ENCODE measurements at places on chromosomes 11 and 22.

GRCh38 chr11:3825473-3826154 lies 15.1 kb downstream of the RHOG start:
- no peak for DNase-seq

GRCh38 chr11:123532131-123532530 lies 102.1 kb downstream of the GRAMD1B start:
- no peak for DNase-seq

GRCh38 chr22:37842015-37842793 lies 1.9 kb downstream of the ANKRD54 start:
- no peak for DNase-seq

DNA sequence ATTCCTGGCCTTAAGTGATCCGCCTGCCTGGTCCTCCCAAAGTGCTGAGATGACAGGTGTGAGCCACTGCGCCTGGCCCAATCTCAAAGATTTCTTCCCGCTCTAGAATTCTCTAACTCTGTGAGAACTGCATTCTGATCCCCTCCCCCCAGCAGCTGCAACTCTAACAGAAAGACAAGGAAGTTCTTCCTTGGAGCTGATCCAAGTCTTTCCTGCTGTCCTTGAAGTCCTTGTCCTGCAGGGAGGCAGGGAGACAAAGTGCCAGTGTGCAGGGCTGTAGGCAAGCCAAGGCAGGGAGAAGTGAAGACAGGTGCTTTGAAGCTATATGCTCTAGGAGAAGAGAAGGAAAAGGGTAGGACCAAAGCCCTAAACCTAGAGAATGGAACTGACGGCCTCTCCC lies 9.5 kb upstream of the GGA1 start:
- DNase-seq: no peak

DNA sequence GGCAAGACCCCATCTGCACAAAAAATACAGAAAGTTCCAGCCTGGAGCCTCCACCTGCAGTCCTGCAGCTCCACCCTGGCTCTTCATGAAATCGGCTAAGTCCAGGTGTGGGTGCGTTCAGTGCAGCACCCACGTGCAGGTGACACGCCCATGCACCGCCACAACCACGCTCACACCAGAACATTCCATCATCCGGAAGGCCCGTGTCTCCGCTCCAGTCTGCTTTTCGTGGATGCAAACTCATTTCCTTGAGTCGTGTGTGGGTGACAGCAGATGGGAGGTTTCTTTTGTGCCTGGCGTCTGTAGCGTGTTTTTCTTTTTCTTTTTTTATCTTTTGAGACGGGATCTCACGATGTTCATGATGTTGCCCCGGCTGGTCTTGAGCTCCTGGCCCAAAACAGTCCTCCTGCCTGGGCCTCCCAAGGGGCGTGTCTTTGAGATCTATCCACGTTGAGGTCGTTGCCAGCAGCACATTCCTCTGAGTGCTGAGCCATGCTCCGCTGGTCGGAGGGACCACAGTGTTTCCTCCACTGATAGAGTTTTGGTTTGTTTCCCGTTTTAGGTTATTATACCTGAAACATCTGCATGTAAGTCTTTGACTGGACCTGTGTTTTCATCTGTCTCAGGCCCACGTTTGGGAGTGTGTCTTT lies 7.2 kb downstream of the PTDSS2 start:
- DNase-seq: peak; percentile 47

DNA sequence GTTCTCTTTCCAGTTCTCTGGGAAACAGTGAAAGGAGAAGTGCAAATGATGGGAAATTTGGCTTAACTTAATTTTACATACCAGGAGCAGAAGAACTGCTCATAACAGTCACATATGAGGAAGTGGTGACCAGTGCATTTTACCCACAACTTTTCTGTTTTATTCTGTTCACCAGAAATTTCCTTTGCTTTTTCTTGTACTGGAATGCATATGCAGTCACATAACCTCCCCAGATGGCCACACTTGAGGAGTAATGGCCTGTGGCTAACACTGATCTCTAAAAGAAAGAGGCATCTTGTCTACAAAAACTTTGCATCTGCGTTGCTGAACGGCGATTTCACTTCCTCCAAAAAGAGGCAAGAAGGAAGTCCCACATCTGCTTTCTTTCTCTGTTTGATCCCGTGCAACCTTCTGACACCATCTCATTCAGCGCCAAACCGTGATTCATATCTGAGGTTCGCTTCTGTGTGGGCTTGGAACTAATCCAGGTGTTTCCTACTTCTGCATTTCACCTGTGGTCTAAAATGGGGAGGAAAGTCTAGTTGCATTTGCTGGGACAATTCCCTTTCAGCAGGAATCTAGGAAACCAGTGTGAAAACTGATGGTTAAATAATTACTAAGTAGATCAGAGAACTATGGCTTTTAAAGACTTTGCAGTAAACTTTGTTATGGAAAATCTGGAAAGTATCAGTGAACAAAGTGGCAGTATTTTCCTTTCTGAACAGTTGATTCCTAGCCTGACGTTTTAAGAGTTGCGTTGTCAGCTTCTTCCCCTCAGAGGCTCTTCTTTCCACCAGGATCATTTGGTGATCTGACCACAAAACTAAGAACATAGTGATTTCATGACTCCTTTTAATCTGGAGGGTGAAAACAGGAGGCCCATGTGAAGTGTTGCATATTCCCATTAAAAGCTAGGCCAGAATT lies 4.2 kb upstream of the MPEG1 start:
- DNase-seq: peak; percentile 27

DNA sequence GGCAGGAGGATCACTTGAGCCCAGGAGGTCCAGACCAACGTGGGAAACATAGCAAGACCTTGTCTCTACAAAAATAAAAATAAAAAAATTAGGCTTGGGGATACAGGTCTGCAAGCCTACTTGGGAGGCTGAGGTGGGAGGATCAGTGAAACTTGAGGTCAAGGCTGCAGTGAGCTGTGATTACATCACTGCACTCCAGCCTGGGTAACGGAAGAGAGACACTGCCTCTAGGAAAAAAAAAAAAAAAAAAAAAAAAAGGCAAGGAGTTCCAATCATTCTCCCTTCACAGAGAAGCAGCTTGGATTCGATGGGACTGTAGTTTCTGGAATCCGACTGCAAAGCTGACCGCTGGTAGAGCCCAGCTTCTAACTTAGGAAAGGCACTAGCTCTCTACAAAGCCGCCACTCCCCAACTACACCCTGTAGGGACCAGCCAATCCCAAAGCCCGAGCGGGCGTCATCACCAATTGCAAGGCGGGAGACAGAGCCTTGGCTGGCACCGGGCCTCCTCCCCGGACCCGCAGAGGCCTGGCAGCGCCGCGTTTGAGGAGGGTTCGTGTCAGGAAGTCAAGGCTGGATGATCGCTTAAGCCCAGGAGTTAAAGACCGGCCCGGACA lies 716 bp upstream of the DDB2 start:
- peak; percentile 96 for DNase-seq

DNA sequence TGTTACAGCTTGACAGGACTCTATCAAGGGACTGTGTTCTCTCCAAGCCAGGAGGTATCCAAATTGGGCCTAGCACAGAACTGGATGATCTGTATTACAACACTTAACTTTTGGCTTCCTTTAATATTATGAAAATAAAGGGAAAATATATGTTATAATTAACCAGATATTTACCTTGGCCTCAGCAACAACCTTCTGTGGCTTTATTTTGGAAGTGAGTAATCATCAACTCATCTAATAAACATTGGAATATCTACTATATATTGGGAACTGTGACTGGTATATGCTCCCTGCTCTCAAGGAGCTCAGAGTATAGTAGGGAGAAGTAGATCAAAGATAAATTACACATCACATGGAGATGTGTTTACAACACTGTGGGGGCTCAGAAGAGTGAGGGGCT lies 352.2 kb downstream of the METTL15 start:
- DNase-seq: no peak

DNA sequence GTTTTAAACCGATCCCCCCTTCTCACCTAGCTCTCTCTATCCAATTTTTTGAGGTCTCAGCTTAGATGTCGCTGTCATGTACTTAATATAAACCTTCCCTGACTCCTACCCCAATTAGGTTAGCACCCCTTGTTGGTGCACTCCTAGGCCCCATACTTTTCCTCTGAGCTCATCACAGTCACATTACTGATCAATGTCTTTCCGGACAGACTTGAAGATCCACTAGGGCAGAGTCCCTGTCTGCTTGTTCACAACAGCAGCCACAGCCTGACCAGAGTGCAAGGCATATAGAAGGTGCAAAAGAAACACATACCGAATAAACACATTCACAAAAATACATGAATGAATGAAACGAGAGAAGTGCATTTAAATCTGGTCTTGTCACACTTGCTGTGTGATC lies 261.0 kb upstream of the NARS2 start:
- DNase-seq: no peak

DNA sequence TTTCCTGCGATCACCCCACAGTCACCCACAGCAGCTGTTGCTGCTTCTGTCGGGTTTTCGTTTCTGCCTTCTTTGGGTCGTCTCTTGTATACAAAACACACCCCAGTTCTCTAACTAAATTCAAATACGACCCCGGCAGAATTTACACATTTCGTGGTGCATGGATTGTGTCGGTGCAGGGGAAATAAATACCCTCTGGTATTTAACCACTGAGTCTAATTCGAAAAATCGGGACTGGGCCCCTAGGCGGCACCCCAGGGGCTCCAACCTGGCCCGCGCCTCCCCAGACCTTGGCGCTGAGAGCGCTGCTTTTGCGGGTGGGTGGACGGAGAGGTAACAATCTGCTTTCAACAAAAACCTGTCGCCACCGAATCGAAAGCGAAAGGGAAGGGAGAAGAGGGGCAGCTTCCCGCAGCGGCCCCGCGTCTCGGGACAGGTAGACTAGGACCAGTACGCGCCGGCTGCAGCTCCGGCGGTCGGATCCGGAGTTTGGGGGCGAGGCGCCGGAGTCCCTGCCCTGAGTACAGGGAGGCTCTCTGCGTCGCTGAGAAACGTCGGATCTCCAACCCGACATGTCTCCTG lies 4.4 kb downstream of the ALX4 start:
- no peak for DNase-seq

- DNase-seq: no peak
Observed at GRCh38 chr11:64529559-64530520, 61.2 kb upstream of the SLC22A12 start.

DNA sequence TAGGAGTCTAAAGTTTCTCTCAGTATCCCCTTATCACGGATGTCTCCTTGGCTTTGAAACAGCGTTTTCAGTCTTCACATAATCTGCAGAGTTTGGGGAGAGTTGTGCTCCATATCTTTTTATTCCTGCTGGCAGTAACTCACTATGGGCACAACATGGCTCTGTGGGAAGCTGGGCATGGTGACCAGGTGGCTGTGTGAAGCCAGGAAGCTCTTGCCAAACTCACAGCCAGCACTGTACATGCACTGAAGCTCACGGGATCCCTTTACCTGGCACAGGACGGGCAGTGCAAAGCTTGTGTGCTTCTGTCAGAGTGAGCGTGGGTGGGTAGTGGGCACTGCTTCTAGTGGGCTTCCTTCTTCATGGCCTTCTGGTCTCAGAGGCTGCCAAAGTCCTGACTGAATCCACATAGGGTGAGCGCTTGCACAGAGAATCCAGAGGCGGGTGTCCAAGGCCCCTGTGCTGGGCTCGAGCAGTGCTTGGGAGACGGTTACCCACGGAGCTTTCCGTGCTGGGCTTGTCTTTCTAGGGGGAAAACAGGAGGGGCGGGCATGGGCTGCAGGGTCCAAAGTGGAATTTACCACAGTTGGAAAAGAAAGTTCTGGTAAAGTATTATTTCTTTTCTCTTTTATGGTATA lies 10.8 kb upstream of the KDM4E start:
- DNase-seq: no peak

DNA sequence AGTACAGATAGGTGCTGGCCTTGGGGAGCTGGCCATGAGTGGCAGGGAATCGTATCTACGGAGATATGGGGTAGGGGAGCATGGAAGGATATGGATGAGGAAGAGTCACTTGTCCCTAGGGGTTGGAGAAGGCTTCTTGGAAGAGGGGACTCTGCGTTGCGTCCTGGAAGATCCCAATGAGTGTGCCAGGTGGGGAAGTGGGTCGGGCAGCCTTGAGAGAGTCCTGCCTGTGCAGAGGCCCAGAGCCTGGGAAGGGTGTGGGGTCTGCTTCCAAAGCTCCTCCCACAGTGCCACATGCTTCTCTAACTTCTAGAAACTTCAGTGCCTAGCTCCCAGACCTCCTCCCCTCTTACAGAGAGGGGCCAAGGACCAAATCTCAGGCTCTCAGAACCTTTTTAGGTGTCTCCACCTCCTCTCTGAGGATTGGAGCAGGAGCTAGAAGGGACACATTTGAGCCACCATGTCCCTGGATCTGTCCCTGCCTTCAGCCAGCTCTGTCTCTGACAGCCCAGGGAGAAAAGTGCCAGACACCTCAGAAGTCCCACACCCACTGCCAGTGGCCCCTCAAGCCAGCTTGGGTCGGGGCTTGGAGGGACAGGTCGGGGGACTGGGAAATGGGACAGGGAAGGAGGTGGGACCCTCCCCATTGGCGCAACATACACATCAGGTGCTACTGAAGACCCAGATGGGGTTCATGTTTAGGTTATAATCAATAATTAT lies 11.0 kb downstream of the RHBDD3 start:
- no peak for DNase-seq

DNA sequence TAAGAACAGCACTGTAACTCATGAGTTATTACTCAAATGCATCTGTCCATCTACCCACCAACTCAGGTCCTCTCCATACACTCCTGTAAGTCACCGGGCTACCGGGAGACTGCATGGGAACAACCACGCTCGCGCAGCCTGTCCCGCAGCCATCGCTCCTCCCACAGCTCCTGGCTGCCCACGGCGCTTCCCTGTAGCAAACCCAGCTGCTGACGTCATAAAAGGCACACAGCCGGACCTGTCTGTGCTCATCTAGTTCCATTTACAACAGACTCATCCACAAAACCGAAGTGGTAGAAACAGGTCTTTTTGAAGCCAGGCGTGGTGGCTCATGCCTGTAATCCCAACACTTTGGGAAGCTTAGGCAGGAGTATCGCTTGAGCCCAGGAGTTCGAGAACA lies 23.4 kb upstream of the PACSIN2 start:
- DNase-seq: no peak

DNA sequence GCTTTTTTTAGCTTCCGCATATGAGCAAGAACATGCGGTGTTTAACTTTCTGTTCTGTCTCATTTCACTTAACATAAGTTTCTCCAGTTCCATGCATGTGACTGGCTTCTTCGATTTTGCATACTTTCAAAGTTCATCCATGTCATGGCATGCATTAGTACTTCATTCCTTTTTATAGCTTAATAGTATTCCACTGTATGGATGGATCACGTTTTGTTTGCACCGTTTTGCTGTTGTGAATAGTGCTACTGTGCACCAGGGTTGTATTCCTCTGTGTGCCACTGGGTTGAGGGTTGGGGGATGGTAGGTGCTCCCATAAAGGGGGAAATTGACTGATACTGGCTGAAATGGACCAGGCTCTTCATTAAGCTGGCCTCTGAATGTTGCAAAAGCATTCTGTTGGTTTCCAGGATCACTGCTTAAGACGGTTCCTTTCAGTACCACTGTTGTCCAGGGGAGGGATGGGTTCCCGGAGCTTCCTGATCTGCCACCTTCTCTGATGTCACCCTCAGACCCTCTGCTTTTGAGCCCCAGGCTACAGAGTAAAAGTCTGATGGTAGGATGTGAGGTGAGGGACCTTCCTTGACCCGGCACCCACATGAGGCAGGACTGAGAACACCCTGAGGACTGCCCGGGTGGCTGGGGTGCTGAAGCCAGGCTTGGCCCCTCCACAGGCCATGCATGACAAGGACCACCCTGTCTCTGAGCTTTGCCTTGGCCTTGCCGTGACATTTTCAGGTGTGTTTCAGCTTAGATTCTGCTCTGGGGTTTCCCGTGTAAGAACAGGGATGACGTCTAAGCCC lies 24.4 kb downstream of the DGCR6L start:
- no peak for DNase-seq

- no peak for DNase-seq
Observed at GRCh38 chr11:19185036-19185435, 16.7 kb downstream of the CSRP3 start.

All from head of caudate nucleus (tissue), 42 donors.